H54 (cell line): ENCODE measurements at places on chromosomes 11 and 22.

- no peak for DNase-seq
These were observed 7.8 kb downstream of the CDON start for GRCh38 chr11:126054882-126055281.

DNA sequence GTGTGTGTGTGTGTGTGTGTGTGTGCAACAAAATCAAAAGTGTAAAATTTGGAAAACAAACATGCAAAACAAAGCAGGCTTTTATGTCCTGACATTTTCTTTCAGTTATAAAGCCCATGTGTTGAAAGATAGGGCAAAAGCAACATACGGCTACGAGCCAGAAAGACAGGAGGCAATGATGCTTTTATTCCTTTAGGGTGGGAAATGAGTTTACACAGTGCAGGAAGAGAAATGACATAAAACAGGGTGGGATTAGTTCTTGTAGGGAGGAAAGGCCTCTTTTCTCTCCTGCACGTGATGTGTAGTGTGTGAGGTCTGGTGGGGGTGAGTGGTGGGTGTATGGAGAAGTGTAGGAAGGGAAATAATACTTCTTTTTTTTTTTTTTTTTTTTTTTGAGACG is 29.4 kb downstream of the IL18 start:
- DNase-seq = no peak

DNA sequence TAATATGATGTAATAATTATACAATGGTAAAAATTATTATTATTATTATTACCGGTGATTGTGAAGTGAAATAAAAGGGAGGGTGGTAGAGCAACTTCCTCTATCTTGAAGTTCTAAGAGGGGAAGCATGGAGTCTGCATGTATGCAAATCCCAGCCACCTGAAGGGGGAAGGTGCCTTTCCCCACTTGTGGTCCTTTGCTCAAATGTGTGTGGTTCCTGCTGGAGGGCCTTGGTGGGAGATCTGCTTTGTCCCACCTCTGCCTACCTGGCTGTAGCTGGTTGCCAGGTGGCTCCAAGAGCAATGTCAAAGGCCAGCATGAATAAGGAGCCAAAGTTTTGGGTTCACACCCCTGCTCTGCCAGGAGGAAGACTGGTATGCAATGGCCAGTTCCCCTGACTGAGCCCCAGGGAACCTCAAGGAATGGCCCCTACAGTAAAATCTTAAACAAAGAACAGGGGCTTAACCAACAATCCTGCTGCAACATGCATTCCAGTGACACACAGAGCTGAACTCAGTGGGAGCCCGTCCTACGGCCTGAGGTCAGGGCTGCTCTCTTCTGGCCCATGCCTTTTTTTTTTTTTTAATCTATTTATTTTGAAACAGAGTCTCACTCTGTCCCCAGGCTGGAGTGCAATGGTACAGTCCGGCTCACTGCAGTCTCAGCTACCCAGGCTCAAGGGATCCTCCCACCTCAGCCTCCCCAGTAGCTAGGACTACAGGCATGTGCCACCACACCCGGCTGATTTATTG is 8.5 kb downstream of the TMEM132A start:
- DNase-seq = no peak

- no peak for DNase-seq
These were observed 21.8 kb upstream of the UPK3A start for GRCh38 chr22:45262931-45263462.

- DNase-seq = peak; percentile 24
These were observed 24.2 kb upstream of the FLI1 start for GRCh38 chr11:128669506-128670270.

- peak; percentile 24 for DNase-seq
These were observed at the start of gene TMEM121B for GRCh38 chr22:17121233-17122195. TMEM121B (minus strand) TSS chr22:17121360; CDS start chr22:17121127, 233 bp downstream.

DNA sequence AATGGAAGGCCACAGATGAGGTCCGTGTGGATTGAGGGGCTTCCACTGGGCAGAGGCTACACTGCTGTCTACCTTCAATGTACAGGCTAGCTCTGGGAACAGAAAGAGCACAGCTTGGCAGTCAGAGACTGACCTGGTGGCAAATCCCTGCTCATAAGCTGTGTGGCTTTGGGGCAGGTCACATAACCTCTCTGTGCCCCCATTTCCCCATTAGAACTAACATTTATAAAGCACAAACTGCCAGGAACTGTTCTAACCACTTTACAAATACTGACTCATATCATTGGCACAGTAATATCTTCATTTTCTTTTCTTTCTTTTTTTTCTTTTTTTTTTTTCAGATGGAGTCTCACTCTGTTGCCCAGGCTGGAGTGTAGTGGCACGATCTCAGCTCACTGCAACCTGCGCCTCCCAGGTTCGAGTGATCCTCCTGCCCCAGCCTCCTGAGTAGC is 3.1 kb downstream of the FOSL1 start:
- DNase-seq = no peak

- no peak for DNase-seq
These were observed 306.8 kb downstream of the MN1 start for GRCh38 chr22:27494785-27495184.

DNA sequence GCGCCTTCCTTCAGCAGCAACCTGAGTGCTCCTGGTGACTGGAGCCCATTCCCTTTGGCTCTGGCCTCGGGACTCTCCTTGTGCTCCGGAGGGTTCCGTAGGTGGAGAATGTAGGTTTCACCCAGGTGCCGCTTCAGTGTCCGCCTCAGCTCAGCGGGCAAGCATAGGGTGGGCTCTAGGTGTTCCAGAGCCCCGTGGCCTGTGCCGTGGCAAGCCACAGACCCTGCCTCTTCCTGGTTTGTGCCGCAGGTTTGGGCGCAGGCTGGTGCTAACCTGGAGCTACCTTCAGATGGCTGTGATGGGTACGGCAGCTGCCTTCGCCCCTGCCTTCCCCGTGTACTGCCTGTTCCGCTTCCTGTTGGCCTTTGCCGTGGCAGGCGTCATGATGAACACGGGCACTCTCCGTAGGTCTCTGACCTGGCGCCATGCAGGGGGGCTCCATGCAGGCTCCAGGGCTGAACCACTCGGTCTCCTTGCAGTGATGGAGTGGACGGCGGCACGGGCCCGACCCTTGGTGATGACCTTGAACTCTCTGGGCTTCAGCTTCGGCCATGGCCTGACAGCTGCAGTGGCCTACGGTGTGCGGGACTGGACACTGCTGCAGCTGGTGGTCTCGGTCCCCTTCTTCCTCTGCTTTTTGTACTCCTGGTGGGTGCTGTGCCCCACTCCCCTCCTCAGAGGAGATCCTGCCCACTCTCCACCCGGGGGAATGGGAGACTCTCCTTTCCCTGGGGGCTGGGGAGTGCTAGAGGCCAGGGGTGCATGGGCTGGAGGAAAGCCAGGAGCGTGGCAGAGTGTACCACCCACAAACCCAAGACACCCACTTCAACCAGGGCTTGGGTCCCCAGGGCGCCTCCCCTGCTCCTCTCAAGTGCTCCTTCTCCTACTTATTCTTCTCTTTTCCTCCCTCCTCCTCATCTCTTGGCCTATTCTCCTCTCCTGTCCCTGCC is 2.4 kb downstream of the SLC22A12 start:
- DNase-seq = no peak

DNA sequence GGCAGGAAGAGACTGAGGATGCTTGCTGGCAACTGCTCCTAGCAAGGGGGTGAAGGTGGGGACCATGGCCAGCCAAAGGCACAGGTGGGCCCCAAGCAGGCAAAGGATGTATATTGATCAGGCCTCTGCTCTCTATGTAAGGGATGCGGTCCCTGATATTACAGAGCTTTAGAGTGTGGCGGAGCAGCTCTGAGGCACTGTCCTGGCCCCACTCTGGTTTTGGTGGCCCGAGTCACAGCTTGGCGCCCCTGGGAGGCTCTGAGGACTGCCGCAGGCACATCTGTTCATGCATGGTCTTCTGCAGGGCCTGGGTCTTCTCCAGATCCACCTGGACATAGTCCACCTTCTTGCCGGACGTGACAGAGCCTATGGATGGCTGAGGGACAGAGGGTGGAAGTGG is 45.5 kb downstream of the GAB4 start:
- no peak for DNase-seq

GRCh38 chr22:35033635-35034296 is 32.2 kb upstream of the ISX start:
- no peak for DNase-seq

- no peak for DNase-seq
These were observed 20.5 kb upstream of the SLC17A6 start for GRCh38 chr11:22317656-22318055.

GRCh38 chr11:63813563-63814382 is 517 bp downstream of the SPINDOC start:
- DNase-seq = peak; percentile 36

- no peak for DNase-seq
These were observed 246.2 kb downstream of the NTM start for GRCh38 chr11:131616481-131617140.

GRCh38 chr11:110631551-110631950 is 80.7 kb downstream of the ARHGAP20 start:
- DNase-seq = no peak

DNA sequence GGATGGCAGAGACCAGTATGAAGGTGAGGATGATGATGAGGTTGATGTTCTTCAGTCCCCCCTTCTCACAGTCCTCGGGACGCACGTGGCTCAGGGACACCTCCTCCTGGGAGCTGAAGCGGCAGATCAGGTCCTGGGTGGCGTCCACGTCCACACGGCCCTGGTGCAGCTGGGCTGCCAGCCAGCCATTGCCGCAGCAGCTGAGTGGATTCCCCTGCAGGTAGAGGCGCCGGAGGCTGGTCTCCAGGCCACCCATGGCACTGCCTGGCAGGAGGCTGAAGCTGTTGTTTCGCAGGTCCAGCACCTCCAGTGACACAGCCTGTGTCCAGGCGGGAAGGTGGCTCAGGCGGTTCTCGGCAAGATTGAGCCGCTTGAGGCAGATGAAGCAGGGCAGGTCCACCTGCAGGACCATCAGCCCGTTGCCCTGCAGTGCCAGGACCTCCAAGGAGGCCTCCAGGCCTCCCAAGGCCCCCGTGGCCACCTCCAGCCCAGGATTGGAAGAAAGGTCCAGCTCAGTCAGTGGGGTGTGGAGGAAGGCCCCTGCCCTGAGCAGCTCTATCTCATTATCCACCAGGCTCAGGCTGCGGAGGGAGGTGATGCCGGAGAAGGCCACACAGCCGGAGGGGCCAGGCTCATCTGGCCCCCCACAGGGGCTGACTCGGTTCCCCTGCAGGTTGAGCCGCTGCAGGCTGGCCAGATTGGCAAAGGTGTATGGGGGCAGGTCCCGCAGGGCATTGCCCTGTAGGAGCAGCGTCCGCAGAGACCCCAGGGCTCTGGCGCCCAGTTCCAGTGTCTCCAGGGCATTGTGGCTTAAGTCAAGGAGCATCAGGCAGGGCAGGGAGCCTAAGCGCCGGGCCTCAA is 10.6 kb downstream of the LRRC32 start:
- no peak for DNase-seq

GRCh38 chr11:12827929-12828812 is 153.9 kb downstream of the TEAD1 start:
- DNase-seq = peak; percentile 25
